Activated CD4-positive, alpha-beta T cell treated with anti-CD3 and anti-CD28 coated beads, Interleukin-2, amount 50 U/mL, for 1 hour (primary cell): ENCODE measurements at places on chromosomes 4 and X.

DNA sequence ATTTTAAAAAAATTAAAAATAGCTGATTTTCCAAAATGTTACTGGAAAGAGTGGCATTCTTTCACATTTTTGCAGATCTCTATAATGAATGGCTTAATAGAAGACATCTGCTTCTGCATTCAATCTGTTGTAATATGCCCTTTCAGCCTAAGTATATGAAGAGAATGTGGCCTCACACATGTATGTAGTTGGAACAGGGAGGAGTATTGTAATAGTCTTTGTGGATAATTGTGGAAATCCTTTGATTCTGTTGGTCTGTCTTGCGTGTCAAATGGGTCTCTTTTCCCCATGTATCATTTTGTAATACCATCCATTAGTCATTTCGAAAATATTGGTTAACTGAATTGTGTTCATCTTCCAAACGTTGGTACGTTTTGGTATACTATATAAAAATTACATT, 11.6 kb downstream of the TXLNG start:
- DNase-seq: no peak

GRCh38 chrX:16208601-16209000, 41.3 kb downstream of the MAGEB17 start:
- DNase-seq: no peak

GRCh38 chrX:30971774-30972603, 82.9 kb upstream of the TAB3 start:
- no peak for DNase-seq

GRCh38 chrX:101656817-101657216, 2.8 kb downstream of the ARMCX2 start:
- no peak for DNase-seq

DNA sequence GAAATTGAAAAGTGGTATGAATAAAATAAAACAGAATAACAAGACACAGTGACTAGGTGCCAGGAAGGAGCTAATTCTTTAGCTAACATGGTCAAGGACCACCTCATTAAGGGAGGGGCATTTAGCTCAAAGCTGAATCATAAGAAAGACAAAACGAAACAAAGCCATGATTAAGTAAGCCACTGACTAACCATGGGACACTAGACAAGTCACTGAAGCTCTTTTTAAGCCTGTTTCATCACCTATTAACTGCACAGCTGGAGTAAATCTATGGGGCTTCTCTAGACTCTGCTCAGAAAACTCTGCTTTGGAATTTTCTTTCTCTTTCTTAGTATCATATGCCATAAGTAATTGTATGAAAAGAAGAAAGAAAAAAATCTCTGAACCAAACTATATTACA, 49.8 kb upstream of the C1QTNF7 start:
- no peak for DNase-seq

DNA sequence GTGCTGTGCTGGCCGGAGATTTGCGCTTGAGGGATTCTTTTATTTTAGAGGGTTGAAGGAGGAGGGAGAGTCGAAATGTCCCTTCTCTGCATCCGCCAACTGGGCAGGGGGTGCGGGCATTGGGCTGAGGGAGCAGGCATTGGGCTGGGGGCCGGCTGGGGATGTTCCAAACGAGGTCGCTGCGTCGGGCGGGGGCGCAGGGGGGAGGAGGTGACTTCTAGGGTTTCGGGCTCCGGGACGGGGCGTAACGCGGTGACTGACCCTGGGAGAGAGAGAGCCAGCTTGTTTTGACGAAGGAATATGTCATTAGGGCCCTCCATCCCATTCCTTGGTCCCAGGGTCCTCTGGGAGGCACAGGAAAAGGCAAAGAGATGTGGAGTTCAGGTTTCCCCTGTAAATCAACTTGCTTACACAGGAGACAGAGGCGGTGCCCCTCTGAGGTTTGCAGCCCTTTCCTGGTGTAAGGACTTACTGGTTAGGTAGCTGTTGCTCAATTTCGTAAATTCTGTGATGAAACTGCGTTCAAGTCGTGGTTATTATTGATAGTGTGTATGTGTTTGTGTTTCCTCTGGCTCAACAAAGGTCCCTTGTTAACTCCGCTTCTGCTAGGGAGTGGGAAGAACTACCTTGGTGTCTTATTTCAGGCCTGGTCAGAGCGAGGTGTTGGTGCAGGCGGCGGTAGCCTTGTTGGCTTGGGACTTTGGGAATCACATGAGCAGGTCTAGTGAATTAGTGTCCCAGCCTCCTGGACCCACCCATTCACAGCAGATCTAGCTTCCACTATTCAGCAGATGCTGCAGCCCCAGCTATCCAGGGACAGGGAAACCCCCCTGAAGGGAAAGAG, 716 bp downstream of the FHIP1A start:
- peak; percentile 9 for DNase-seq

DNA sequence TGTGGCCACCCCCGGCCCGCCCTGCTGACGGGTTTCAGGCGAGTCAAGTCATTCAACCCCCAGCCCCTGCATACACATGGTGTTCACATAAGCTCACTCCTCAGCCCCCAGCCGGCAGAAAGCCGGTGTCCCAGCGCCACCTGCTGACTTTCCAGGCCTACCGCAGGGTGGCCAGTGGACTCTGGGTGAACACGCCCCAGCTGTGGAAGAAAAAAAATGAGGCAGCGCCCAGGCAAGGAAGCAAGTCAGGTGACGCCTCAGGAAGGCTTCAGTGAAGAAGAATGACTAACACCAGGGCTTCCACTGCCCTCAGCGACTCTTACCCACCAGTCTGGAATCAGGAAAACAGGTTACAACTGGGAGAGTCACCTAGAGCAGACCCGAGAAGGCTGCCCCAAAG, 15.8 kb downstream of the BCAP31 start:
- peak; percentile 32 for DNase-seq

GRCh38 chrX:443536-444210, 57.0 kb upstream of the PPP2R3B start:
- DNase-seq: no peak

DNA sequence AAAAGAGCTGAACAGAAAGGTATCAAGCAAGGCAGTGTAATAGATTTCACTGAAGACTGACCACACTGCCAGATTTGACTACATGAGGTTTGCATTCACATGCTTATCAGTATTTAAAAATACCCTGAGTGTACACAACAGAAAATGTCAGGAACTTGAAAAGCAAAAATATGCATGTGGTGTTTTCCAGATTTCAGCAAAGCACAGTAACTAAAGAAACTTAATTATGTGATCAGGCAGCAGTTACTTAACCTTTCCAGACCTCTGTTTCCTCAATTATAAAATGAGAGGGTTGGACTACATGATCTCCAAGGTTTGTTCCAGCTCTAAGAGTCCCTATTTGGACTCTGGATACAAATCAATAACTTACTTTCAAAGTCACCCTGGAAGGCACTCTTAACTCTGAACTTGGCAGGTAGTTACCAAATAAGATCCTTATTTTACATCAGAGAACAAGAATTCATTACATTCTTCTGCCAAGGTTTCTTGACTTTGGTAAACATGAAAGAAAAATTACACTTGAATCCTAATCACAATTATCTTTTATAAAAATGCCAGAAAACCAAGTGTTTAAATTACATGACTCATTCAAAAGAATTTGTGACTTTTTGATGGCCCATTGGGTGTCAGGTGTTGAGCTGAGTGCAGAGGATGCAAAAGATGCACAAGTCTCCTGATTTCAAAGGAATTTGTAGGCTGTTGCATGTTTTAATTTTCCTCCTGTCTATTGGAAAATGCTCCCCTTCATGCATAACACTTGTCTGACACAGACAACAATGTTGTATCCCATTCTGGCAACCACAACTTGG, 241.6 kb downstream of the MGST2 start:
- DNase-seq: no peak
